ENCODE measurements at places on chromosomes 3 and 15.

GRCh38 chr3:120449701-120450599 is 842 bp downstream of the FSTL1 start:
- no peak for DNase-seq

- no peak for DNase-seq
Measured at GRCh38 chr3:187533797-187534196, 136.4 kb downstream of the SST start.

- DNase-seq: no peak
Measured at GRCh38 chr15:31280046-31280830, 46.4 kb upstream of the KLF13 start.

GRCh38 chr15:69451951-69452691 is 497 bp upstream of the RPLP1 start:
- DNase-seq: no peak

- no peak for DNase-seq
Measured at GRCh38 chr3:8094415-8094814, 407.2 kb upstream of the LMCD1 start.

DNA sequence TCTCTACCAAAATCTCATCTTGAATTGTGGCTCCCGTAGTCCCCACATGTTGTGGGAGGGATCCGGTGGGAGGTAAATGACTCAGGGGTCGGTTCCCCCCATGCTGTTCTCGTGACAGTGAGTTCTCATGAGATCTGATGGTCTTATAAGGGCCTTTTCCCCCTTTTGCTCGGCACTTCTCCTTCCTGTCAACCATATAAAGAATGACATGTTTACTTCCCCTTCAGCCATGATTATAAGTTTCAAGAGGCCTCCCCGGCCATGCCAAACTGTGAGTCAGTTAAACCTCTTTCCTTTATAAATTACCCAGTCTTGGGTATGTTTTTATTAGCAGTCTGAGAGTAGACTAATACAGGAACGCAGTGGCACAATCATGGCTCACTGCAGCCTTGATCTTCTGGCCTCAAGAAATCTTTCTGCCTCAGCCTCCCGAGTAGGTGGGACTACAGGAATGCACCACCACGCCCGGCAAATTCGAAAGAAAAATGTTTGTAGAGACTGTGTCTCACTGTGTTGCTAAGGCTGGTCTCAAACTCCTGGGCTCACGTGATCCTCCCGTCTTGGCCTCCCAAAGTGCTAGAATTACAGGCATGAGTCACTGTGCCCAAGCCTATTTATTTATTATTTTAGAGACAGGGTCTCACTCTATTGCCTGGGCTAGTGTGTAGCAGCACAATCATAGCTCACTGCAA is 101.0 kb downstream of the ATP10A start:
- DNase-seq: no peak

DNA sequence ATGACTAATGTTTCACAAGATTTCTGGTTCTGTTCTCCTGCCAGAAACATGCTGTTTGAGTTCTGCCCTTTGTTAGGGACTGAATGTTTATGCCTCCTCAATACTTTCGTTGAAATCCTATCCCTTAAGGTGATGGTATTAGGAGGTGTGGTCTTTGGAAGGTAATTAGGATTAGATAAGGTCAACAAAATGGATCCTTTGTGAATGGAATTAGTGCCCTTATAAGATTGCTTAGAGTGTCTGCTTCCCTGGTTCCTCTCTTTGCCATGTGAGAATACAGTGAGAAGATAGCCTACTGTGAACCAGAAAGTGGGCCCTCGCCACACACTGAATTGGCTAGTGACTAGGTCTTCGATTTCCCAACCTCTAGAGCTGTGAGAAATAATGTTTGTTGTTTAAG is 621.4 kb upstream of the ALCAM start:
- no peak for DNase-seq

- peak; percentile 17 for DNase-seq
Measured at GRCh38 chr3:123066896-123067688, at the start of gene PDIA5. Gene PDIA5 (plus strand): TSS chr3:123067025. CDS start chr3:123067165, 140 bp downstream.

DNA sequence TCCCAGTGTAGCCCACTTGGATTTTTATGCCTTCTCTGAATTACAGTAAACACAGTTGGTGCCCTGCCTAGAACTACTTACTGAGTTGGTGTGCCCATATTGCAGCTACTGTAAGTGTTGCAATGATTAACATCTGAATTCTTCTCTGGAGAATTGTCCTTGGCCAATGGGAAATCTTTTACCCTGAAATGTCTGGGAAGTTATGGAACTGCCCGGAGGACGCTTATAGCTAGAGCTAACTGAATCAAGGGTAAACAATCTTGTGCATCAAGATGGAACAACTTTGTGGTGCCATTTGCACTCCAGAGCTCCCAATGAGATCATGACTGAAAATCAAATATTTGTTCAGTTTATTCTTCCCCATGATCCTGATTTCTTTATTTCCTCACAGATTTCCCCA is 246.7 kb upstream of the CBLB start:
- DNase-seq: no peak

GRCh38 chr3:31636049-31636448 is 103.3 kb downstream of the STT3B start:
- no peak for DNase-seq

DNA sequence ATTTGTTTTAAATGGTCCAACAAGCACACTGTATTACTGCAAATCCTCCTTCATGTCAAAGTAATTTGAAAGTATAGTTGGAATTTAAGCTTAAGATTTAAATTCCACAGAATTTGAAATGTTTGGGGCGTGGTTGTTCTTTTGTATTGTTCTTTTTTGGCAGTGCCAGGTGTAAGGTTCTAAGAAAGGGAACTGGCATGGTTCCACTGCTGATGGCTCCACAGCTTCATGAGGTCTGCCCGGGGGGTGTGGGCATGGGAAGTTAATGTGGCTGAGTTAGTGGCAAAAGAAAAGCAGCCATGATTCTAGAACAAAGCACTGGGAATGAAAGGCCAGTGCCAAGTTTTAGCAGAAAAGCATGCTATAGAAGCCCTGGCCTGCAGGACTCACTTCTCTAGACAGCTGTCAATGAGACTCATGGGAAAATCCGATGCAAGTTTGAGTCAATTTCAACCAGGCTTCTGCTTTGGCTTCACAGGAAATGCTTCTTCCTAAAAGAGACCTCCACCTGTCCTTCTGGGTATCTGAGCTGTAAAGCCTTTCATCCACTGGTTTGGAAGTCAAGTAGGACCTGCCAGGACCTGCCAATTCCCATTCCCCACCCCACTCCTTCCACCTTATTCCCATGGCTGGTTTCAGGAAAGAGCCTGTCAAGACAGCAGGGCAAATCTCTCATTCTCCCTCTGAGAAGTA is 18.9 kb downstream of the CDCP1 start:
- DNase-seq: no peak

DNA sequence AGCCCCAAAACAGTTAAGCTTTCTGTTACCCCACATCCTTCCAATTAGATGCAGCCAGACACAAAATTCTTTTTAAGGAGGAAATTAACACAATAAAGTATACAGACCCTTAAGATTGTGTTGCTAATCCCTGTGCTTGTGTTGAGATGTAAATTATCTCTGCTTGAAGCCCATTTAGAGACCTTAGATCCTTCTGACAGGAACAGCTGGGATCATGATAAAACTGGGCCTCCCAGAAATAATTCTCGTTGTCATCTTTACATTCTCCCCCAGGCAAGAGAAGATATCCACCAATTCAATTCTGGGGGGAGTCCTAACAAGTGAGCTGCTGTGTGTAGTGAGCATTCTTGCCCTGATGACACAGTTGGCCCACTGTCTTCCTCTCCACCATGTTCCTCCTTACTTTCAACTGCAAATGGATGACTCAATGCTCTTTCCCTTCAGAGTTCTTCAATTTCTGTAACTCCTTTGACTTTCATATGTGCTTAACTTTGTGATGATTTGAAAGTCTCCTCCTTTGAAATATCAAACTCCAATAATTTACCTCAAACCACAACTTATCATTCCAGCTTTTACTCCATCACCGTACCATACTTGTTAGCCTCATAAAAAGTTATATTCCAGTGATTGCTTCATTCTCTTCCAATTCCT is 186.6 kb downstream of the RAP2B start:
- no peak for DNase-seq

GRCh38 chr15:69543681-69544364 is 91.2 kb downstream of the RPLP1 start:
- no peak for DNase-seq

DNA sequence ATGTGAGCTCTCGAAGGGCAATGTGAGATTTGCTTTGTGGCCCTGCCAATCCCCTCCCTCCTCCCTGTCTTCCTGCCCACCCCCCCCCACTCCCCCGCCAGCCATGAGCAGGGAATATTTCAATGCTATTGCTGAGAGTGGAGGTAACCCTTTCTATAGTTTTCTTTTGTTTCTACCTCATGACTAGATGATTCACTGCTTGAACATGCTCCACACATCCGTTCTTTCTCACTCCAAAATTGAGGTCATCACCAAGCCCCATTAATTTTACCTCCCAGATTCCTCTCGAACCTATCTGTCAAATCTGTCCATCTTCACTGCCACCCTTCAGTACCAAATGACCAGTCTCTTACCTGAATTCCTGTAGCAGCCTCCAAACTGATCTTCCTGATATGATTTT is 12.2 kb downstream of the ZNF774 start:
- no peak for DNase-seq

- no peak for DNase-seq
Measured at GRCh38 chr3:52547143-52547542, 10.7 kb downstream of the UQCC5 start.

DNA sequence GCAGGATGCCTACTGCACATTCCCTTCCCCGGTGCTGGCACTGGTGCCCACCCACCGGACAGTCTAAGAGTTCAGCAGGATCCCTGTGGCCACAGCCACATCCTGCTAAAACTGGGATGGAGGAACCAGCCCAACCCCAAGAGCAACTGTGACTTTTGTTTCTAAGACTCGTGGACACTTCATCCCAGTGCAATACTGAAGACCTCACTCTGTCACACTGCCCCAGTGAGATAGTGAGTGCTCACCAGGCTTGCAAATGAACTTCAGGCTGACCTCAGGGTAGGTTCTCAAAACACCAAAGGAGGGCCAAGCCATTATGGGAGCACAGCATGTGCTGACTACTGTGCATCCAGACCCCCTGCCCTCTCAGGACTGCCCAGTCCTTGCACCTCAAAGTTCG is 46.7 kb upstream of the MTMR14 start:
- DNase-seq: no peak

GRCh38 chr15:63015618-63016017 is 26.9 kb upstream of the TPM1 start:
- no peak for DNase-seq

DNA sequence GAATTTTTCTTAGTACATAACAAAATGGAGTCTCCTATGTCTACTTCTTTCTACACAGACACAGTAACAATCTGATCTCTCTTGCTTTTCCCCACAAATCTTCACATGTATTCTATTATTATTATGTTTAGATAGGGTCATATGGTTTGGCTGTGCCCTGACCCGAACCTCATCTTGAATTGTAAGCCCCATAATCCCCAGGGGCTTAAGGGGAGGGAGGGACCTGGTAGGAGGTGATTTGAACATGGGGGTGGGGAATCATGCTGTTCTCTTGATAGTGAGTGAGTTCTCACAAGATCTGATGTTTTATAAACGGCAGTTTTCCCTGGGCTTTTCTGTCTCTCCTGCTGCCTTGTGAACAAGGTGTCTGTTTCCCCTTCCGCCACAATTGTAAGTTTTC is 86.7 kb upstream of the SELENOK start:
- DNase-seq: no peak

GRCh38 chr3:38989917-38990510 is 61.7 kb downstream of the SCN11A start:
- DNase-seq: no peak

DNA sequence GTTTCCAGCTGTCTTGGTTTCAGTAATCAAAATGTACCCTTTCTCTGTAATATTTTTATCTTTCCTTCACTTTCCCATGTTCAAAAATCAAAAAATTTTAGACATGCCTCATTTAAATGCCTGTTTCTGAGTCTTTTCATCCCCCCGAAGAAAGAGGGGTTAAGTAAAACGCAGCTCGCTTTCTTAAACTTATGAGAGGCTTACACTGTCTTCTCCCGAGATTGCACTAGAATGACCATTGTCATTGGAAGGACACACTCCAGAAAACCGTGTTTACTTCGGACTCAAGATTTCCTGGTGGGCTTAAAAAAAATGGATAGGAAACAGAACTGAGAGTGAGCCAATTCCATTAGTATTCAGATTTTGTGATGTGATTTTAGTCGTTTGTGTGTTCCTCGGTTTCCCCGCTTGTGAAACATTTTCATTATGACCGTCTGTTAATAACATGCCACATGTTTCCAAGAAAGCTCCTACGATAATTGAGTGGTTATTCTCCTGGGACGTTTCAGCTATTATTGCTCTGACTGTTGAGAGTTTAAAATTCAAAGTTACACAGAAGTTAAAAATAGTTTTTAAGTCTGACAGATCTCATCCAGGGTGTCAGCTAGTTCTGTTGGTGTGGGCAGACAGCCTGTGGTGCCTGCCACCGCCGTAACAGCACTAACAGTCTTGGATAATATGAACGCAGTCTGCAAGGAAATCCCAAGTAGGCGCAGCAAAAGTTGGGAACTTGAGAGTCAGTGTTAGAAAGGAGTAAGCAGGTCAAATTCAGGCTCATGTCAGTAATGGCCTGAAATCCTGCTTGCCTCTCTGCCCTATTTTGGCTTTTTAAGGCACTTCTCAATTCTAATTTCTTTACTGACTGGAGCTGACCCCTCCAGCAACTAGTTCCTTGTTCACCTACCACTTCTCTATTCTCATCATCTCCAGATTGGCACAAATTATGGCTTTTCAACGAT is 1.5 kb downstream of the CRYBG3 start:
- no peak for DNase-seq

GRCh38 chr3:98699132-98699531 is 64.0 kb upstream of the ST3GAL6 start:
- no peak for DNase-seq
